ENCODE measurements at places on chromosomes 7 and 10. TPM values are rescaled to one million over a fixed set of nuclear protein-coding genes. Genes with fewer than 3 reads are reported as not detected.
A peak's percentile ranks its signal among the peaks of the same experiment; 100 is the strongest.

- DNase-seq, result no peak
- no peaks in the 10 kb centered on the region for H3K27me3 ChIP-seq
- no peaks in the 10 kb centered on the region for H3K36me3 ChIP-seq
- H3K4me3 ChIP-seq, result no peak overlapping the region
- H3K27ac ChIP-seq, result no peak overlapping the region
- H3K4me1 ChIP-seq, result peaks cover 36% of the 10 kb centered on the region
These were observed 217.4 kb upstream of the POT1 start for GRCh38 chr7:125147047-125147446.

GRCh38 chr7:39827571-39827970, 122.5 kb upstream of the CDK13 start:
- no peaks in the 10 kb centered on the region for H3K4me1 ChIP-seq
- no peak overlapping the region for H3K27ac ChIP-seq
- DNase-seq, result no peak

DNA sequence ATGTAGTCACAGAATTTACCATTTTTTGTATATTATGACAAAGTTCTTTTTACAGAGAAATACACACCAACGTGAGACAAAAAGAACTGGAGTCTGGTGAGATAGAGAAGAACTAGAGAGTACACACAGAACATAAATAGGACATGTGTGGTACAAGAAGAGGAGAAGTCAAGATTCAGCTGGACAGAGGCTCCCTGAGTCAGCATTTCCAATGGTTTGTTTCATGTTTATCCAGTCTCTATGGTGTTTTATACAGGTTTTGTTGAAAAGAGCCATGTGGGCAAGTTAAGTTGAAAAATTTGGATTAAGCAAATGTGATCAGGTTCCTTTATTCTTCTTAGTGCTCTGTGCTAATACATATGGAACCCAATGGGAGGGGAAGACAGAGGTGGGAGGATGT, 105.5 kb upstream of the AKR1E2 start:
- H3K27me3 ChIP-seq, result no peaks in the 10 kb centered on the region
- H3K4me3 ChIP-seq, result no peak overlapping the region
- no peak for DNase-seq
- H3K4me1 ChIP-seq, result peaks cover 34% of the 10 kb centered on the region
- peaks cover 2% of the 10 kb centered on the region for H3K36me3 ChIP-seq

- H3K27ac ChIP-seq, result no peak overlapping the region
- H3K36me3 ChIP-seq, result no peaks in the 10 kb centered on the region
- no peak overlapping the region for H3K4me3 ChIP-seq
- H3K27me3 ChIP-seq, result no peaks in the 10 kb centered on the region
- peaks cover 14% of the 10 kb centered on the region for H3K4me1 ChIP-seq
These were observed 13.9 kb downstream of the NAPEPLD start for GRCh38 chr7:103134836-103135554.

DNA sequence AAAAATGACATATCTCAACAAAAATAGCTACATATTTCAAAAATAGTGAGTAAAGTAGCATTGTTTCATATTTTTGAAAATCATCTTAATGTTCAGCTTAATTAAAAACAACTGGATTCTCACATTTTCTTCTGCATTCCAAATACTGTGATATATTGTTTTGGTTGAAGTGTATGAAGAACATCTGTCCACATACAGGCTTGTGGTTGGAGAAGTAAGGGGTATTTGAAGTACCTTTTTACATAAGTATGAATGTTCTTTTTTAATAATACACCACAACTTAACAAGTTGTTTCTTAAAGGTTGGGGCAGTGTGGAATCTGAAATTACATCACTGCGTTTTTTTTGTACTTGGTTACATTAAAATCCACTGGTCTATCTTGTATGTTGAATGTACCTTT, 442.5 kb downstream of the KIF20B start:
- DNase-seq, result no peak
- no peaks in the 10 kb centered on the region for H3K4me1 ChIP-seq
- peaks cover 17% of the 10 kb centered on the region for H3K27me3 ChIP-seq

- H3K4me1 ChIP-seq, result peaks cover 20% of the 10 kb centered on the region
- no peaks in the 10 kb centered on the region for H3K27me3 ChIP-seq
- no peak for DNase-seq
- H3K27ac ChIP-seq, result peak overlapping the region; percentile 99
- H3K4me3 ChIP-seq, result peak overlapping the region; percentile 98
- peaks cover 2% of the 10 kb centered on the region for H3K36me3 ChIP-seq
These were observed 2.5 kb upstream of the TNRC18 start for GRCh38 chr7:5426226-5426475.

DNA sequence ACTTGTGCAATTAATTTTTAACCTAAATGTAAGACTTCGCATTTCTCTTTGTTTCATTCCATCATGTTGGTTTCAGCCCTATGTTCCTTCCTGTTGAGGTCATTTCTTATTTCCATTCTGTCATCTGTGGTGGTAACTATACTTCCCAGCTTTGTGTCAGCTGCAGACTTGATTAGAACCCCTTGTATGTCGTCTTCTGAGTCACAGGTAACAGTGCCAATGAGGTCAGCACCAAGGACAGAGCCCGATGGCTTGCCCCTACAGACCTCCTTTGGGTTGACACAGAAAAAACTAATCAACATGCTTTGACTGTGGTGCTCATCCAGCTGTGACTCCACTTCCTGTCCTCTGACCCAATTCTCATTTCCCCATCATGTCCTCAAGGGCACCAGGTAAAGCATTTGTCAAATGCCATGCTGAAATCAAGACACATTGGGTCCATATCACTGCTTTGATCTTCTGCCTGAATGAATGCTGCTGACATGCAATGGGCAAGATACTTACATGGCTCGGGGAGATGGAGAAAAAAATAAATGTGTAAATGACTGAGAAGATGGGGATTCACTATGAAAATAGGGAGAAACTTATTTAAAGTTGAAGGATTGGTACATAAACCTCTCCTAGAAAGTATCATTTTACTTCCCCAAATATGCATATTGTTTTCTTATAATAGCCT, 25.6 kb upstream of the CRTAC1 start:
- H3K36me3 ChIP-seq, result no peaks in the 10 kb centered on the region
- DNase-seq, result no peak
- no peak overlapping the region for H3K27ac ChIP-seq

DNA sequence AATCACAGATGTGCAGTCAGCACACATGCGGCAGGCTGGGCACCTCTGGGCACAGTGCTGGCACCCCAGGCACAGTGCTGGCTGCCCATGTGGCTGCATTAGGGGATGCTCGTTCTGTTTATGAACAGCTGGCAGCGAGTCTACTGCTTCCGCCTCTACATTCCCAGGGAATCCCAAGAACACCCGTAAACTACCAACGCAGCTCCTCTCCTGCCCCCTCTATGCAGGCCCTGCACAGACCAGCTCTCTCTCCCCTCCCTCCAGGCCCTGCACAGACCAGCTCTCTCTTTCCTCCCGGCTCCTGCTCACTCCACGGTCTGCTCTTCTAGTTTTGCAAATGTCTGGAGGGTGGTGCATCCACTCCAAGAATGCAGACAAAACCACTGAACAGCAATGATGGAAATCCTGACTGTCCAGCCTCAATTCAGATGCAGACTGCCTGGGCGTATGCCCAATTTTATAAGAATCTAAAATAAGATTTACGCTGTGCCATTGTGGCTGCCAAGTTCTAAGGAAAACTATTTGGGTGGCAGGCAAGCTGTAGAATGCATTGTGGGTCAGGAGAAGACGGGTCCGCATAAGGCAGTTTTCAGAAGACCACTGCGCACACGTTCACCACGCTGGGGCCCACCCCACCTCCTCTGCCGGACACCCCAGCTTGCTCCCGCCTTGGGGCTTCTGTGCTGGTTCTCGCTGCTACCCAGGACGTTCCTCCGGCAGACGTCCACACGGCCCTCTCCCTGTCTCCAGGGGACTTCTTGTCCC, 234.6 kb downstream of the ZMYND11 start:
- no peak for DNase-seq
- peaks cover 25% of the 10 kb centered on the region for H3K36me3 ChIP-seq
- no peak overlapping the region for H3K4me3 ChIP-seq
- H3K27me3 ChIP-seq, result no peaks in the 10 kb centered on the region

GRCh38 chr10:17915181-17915580, 36.5 kb upstream of the SLC39A12 start:
- H3K27me3 ChIP-seq, result no peaks in the 10 kb centered on the region
- no peaks in the 10 kb centered on the region for H3K4me1 ChIP-seq
- H3K4me3 ChIP-seq, result no peak overlapping the region
- no peak for DNase-seq

DNA sequence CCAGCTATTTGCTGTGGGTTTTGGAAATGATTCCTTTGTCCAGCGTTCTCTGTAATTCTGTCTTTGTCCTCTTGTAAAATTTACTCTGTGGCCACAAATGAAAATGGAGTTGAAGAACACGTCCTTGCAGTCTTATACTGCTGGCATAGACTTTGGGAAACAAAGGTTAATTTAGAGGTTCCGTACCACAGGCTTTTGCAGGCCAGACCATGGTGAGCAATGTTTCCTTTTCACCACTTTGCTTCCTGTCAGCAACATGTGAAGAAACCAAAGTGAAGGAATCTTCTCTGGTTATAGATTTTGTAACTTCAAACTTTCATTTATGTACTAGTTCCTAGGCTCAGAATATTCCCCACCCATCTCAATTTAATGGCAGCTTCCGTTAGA, 488.5 kb downstream of the MDFIC start:
- no peaks in the 10 kb centered on the region for H3K27me3 ChIP-seq
- DNase-seq, result no peak
- no peaks in the 10 kb centered on the region for H3K4me1 ChIP-seq
- peaks cover 2% of the 10 kb centered on the region for H3K36me3 ChIP-seq

DNA sequence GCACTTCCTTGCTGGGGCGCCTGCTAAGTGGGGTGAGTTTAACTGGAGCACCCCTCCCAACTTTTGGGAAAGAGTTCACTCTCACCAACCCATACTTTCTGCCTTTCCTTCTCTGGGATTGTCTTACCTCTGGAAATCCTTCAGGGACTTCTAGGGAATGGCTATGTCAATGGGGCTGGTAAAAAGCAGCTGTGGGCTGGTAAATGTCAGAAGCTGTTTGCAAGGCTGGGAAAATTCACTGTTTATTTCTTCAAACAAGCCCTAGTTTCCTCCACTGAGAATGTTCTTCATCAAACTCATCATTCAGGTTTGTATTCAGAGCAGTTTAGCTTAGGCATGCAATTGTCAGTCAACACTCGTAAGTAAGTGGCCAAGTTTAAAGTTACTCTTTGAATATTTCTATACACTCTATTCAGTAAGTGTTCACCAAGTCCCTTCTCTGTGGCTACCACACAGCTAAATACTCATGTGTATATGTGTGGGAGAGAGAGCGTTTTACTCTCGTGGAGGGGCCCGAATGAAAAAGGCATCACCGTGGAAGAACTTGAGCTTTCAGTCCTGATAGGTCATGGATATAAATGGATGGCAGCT, 654.8 kb downstream of the LRMDA start:
- no peak overlapping the region for H3K27ac ChIP-seq
- H3K4me1 ChIP-seq, result peaks cover 11% of the 10 kb centered on the region
- no peak overlapping the region for H3K4me3 ChIP-seq
- no peak for DNase-seq
- peaks cover 18% of the 10 kb centered on the region for H3K27me3 ChIP-seq

DNA sequence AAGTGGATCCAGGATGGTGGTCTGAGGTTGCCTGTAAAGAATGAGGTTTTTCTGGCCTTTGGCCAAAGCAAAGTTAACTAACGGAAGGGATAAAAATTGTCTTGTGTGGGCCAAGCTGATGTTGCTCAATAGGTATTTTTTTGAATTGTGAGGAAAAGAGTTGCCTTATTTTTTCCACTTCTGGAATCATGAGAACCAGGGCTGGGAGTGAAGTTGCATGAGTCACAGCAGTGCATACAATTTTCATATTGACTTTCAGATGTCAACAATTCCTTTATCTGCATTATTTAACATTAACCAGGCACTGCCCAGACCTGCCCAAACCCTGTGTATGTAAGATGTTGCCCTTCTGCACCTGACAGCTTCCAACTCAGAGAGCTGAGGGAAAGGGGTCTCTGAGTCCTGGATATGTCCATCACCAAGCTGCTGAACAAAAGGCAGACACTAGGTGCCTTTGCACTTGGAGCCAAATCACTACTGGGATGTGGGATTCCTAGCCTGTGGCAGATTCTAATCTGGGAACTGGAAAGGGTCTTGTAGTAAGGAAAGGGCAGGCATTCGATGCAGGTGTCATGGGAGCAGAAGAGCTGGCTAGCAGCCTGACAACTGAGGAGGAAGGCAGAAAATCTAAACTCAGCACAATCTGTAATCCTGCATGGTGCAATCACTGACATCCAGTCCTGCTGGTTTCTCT, 52.3 kb upstream of the SLC35B4 start:
- DNase-seq, result no peak
- H3K27me3 ChIP-seq, result peaks cover 13% of the 10 kb centered on the region
- H3K27ac ChIP-seq, result no peak overlapping the region
- no peaks in the 10 kb centered on the region for H3K36me3 ChIP-seq

- H3K36me3 ChIP-seq, result peaks cover 5% of the 10 kb centered on the region
- peak overlapping the region; percentile 64 for H3K27ac ChIP-seq
- peak overlapping the region; percentile 26 for H3K4me3 ChIP-seq
- no peak for DNase-seq
- peaks cover 16% of the 10 kb centered on the region for H3K4me1 ChIP-seq
These were observed 70.5 kb downstream of the KLF6 start for GRCh38 chr10:3714531-3714930.

GRCh38 chr10:76211691-76212090, 780.3 kb downstream of the LRMDA start:
- peaks cover 7% of the 10 kb centered on the region for H3K4me1 ChIP-seq
- no peaks in the 10 kb centered on the region for H3K36me3 ChIP-seq
- no peak overlapping the region for H3K27ac ChIP-seq
- peaks cover 23% of the 10 kb centered on the region for H3K27me3 ChIP-seq
- no peak for DNase-seq

The KCNH2 gene
- total RNA-seq, result not detected

The MALRD1 gene
- 0.56 TPM for total RNA-seq

The KAZALD1 gene
- total RNA-seq, result 43.0 TPM

The PAPOLB gene
- total RNA-seq, result 0.10 TPM

The TRPV5 gene
- not detected for total RNA-seq

The LRRC18 gene
- total RNA-seq, result not detected

The LRIT1 gene
- not detected for total RNA-seq

Data from osteocyte (in vitro differentiated cells).